ENCODE measurements at places on chromosomes 16 and 17. TPM values are rescaled to one million over a fixed set of nuclear protein-coding genes. Genes with fewer than 3 reads are reported as not detected.

DNA sequence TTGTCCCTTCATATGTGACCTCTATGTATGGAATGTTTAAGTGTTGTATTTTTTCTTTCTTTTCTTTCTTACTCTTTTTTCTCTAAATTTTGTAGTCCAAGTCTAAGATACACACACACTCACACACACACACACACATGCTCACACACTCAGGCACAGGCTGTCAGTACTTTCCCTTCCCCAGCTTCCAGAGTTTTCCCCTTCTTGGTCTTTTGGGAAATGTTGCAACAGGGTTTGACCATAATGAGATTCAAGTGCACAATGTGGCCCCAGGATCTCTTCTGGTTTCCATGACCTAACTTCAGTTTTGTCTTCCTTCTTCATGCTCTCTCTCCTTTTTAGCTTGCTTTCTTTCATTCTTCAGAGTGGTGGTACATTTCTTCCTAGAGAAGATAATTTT is 289.8 kb upstream of the FOXF1 start:
- DNase-seq: no peak

- peak; percentile 11 for DNase-seq
Observed at GRCh38 chr17:80959330-80960036, 32.2 kb upstream of the CHMP6 start.

Gene NSF
- 71.5 TPM for polyA plus RNA-seq

Gene LASP1
- polyA plus RNA-seq: 222 TPM

GRCh38 chr17:8701754-8702153 is 42.9 kb downstream of the CCDC42 start:
- DNase-seq: no peak

GRCh38 chr16:57576429-57576870 is 34.0 kb downstream of the ADGRG5 start:
- DNase-seq: peak; percentile 30

DNA sequence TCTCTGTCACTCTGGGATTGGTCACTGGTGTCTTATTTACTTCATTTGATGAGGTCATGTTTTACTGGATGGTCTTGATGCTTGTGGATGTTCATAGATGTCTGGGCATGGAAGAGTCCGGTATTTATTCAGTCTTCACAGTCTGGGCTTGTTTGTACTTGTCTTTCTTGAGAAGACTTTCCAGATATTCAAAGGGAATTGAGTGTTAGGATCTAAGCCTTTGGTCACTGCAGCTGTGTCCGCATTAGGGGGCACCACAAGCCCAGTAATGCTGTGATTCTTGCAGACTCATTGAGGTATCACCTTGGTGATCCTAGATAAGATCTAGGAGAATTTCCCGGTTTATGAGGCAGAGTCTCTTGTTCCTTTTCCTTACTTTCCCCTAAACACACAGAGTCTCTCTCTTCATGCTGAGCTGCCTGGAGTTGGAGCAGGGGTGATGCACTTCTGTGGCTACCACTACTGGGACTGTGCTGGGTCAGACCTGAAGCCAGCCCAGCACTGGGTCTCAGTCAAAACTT is 214.7 kb downstream of the SPECC1 start:
- DNase-seq: no peak

DNA sequence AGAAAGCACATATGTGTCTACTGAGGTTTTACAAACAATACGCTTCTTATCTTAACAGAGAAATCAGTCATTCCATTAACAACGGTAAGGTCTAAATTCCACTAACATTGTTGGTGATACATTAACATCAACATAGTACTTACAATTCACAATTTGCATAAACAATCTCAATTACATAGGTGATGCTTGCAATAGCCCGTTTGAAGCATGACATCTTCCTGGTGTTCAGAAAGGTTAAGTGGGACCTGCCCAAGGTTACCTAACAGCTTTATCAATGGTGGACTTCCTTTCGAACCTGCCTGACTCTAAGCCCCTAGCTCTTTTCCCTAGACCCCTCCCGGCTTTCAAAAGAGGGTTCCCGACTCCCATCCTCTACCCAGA is 699 bp downstream of the FAM222B start:
- no peak for DNase-seq

Gene NGFR
- polyA plus RNA-seq: not detected

- no peak for DNase-seq
Observed at GRCh38 chr17:27380551-27380950, 75.7 kb upstream of the KSR1 start.

Gene CYGB
- 7.4 TPM for polyA plus RNA-seq

GRCh38 chr16:55710466-55710865 is 54.7 kb downstream of the SLC6A2 start:
- no peak for DNase-seq

GRCh38 chr16:30934827-30935557 is 11.6 kb downstream of the FBXL19 start:
- DNase-seq: no peak

Gene TP53TG3E
- not detected for polyA plus RNA-seq

GRCh38 chr17:10031127-10031526 is 126.1 kb upstream of the RCVRN start:
- no peak for DNase-seq

Gene KIF2B
- polyA plus RNA-seq: not detected

Gene OR1G1
- not detected for polyA plus RNA-seq

GRCh38 chr16:55418586-55418985 is 60.4 kb upstream of the MMP2 start:
- no peak for DNase-seq

DNA sequence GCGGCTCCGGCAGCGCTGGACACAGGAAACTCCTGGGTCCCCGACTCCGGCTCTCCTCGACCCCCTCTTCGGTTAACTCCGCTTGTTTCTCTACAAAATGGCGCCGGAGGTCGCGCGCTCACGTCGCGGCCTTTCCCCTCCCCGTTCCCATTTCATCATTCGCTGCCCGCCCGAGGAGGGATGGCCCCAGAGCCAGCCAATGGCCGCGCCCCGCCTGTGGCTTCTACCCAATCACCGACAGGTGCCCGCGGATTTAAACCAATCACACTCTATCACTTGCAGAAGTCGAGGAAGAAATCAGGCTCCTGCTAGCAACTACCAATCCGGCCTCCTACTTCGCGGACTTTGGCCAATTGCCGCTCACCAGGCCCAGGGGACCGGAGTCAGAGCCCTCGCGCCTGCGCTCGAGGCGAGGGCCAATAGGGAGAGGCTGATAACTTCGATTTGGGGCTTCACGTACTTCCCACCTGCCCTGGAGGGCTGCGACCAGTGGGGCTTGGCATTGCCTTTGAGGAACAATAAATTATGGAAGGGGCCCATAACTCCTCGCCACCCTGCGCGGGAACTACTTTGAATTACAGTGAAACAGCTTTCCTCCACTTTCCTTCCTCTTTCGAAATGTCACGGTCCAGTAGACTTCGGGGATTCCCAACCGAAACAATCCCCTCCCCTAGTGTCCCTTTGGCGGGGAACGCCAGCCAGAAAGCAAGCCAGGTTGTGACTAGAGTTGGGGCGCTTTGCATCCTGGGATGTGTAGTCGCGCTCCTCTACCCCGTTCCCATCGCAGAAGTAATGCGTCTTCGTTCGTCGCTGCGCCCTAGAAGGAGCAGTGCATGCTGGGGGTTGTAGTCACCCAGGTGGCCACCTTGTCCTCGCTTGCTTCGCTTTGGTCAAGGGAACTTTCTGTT is at the start of gene CNOT1:
CNOT1 (minus strand) TSS at position 94 of the 908 bp plus-strand sequence. CDS start 30,489 bp downstream, outside the sequence.
- DNase-seq: peak; percentile 99

DNA sequence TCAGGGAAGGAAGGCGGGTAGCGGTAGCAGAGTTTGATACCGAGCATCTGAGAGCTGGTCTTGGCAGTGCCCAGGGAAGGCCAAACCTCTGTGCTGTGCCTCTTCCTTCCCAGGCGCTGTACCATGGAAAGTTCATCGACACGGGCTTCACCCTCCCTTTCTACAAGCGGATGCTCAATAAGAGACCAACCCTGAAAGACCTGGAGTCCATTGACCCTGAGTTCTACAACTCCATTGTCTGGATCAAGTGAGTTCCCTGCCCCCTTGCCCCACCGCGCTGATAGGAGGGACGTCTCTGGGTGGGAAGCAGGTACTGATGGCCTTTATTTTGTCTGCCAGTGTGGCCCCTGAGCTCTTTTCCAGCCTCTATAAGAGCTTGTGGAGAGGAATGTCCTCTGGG is 15.4 kb upstream of the CLEC18A start:
- DNase-seq: no peak

Gene TMEM114
- polyA plus RNA-seq: not detected

Gene CACNB1
- polyA plus RNA-seq: 3.2 TPM

Gene FAM171A2
- 5.3 TPM for polyA plus RNA-seq

Gene CYBC1
- polyA plus RNA-seq: 74.8 TPM

Gene PLLP
- 0.10 TPM for polyA plus RNA-seq

Data from AG04450 (cell line).